Lower leg skin (tissue), 4 donors: ENCODE measurements at places on chromosomes 3 and 15. TPM values are rescaled to one million over a fixed set of nuclear protein-coding genes. Genes with fewer than 3 reads are reported as not detected.

NEO1 gene
- 87.3 TPM for total RNA-seq

STRA6 gene
- total RNA-seq = 0.52 TPM

DNA sequence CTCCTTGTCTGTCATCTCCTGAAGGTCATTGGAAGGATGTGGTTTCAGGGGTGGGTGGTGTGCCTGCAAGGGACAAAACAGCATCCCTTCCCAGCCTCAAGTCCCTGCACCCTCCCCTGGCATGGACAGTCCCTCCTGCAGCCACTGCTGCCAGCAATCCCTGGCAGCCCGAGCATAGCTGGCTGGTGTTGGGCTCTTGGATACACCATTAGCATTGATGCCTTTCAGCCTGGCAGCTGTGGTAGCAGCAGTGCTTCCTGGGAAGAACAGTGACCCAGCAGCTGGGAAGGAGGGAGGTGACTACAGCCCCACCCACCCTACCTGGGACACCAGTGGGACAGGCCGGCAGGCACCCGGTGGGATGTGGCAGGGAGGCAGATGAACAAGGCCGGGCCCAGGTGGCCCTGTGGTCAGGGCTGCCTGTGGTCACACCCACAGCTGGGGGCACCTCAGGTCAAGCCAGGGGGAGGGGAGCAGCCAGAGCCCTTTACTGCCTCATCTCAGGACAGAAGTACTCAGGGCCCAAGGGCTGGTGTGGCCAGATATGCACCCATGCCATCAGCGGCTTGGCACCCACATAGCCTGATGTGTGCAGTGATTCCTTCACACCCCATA lies 32.9 kb upstream of the TMEM115 start:
- DNase-seq = no peak

GRCh38 chr3:37934631-37935289 lies 55.8 kb upstream of the VILL start:
- DNase-seq = no peak

DNA sequence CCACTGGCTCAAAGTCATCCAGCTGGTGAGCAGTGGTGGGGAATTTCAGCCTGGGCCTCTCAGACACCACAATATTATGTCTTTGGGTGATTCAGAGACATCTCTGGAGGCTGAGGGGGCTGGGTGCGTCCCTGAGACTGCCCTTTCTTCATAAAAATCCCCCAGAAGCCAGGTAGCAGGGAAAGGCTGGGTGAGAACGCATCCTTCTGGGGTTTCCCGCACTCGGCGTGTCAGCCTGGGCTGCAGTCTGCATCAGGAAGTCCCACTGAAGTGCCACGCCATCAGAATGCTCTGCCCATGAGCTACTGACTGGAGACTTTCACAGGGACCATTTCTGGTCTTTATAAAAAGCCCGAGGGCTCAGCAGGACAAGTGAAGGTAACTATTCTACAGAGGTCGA lies 148.8 kb upstream of the SLC6A11 start:
- DNase-seq = peak; percentile 58

DNA sequence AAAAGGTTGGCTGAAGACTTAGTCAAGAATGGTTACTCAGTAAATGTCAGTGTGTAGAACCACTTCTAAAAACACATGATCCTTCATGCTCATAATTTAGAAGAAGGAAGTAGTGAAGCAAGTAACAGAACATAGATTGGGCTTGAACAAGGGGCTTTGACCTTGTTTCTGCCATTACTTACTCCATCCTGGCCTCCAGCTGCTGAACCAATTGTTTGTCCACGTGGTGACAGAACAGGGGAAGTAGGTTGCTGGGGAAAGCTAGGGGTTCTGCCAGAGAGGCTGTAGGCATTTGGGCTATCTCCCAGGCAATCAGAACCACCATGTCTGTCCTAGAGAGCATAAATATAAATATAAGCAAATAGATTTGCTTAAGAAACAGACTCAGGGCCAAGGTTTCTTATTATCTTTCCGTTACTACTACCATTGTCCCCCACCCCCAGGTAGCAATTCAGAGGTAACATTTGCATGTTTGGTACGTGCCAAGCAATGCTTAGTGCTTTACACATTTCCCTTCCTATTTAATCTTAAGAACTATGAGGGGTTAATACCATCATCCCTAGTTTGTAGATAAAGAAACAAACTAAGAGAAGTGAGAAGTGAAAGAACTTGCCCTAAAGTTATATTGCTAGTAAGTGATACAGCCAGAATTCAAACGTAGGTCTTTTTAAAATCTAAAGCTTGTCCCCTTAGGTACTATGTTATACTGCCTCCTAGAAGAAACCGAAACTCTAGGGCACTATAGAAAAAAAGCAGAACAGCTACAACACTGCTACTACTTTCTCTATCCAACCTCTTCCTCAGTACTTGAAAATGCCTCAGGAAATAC lies 3.0 kb upstream of the SPG11 start:
- no peak for DNase-seq

GRCh38 chr15:68010361-68011153 lies 43.6 kb upstream of the PIAS1 start:
- no peak for DNase-seq

DNA sequence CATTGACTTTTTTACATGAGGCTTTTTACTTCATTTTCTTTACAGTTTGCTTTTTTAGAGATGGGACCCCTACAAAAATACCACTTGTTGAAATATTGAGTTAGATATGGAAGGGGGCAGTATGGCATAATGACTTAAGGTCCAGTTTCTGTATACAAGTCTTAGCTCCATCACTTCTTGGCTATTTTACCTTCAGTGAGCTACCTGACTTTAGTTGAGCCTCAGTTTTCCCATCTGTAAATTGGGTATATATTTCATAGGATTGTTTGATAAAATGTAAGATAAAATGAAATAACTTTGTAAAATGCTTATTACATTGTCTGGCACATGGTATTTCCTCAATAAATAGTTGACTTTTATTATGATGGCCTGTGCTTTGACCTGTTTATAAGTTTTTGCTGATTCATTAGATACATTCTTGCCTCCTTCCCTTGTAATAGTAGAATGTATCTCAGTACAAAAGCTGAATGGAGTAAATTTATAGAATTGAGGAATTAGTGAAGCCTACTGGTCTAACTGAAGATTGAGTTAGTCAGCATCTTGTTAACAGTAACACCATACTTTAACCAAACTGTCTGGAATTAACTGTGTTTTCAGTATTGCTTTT lies 27.6 kb downstream of the TBC1D23 start:
- no peak for DNase-seq

GOLGA8R gene
- total RNA-seq = 2.4 TPM

AGBL1 gene
- not detected for total RNA-seq

MAP1A gene
- 3.1 TPM for total RNA-seq

GRCh38 chr3:141126661-141127343 lies 75.7 kb downstream of the SPSB4 start:
- DNase-seq = peak; percentile 42

DNA sequence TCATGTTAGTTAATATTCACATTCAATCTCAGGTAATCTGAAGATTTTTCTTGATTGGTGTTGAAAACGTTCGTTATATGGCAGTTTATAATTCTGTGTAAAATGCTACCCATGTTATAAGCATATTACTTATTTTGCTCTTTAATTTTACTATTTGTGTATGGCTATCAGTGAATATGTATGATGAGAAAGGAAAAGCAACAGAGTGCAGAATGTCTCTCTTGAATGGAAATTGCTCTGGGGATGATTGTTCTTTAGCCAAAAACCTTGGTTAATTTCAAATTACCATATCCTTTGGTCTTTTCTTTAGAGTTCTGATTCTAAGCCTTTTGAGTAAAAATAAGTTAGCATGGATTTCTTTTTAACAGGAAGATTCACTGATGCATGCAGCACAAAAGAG lies 2.5 kb downstream of the SERPINI1 start:
- DNase-seq = no peak

HESX1 gene
- total RNA-seq = 0.30 TPM

CTDSPL2 gene
- total RNA-seq = 50.0 TPM

DNA sequence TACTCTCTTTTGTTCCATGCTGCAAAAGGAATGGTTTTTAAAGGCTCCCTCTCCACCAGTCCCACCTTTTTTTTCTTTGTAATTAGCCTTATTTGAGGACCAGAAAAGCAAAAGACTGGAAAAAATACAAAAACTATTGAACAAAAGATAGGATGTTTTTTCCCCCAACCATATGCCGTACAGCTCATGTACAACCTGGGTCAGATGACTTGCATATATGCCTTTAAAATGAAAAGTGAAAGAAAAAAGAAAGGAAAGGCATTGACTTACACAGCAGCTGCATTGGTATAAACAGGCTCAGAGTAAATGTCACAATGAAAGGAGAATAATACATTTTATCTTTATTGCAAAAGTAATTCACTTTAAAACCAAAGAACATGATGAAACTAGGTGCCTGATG lies 69.5 kb upstream of the CMC1 start:
- no peak for DNase-seq

- DNase-seq = peak; percentile 95
Observed at GRCh38 chr3:33115024-33115768, 1.4 kb downstream of the CRTAP start.

- peak; percentile 83 for DNase-seq
Observed at GRCh38 chr3:158109804-158110657, at the start of gene RSRC1. Gene RSRC1 (plus strand): TSS chr3:158110089. CDS start chr3:158122105, 12,016 bp downstream.

IGDCC3 gene
- not detected for total RNA-seq

DNA sequence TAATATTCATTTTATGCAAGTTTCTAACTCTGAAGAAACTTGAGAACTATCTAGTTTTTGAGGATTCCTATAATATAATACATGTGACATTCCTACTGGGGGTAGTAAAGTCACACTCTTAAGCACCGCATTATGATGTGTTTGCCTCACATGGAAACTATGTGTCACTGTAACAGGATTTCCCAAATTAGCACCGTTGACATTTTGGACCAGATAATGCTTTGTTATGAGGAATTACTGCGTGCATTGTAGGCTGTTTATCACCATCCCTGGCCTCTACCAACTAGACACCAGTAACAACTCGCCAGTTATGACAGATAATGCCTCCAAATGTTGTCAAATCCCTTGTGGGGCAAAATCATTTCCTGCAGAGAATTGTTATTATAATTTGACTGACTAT lies 267.8 kb downstream of the RAP2B start:
- DNase-seq = no peak

GRCh38 chr15:74337146-74337545 lies 30.3 kb downstream of the CYP11A1 start:
- no peak for DNase-seq

STAB1 gene
- total RNA-seq = 10.1 TPM

GRCh38 chr15:70103880-70104626 lies 6.3 kb upstream of the TLE3 start:
- DNase-seq = no peak

GREM1 gene
- 1.2 TPM for total RNA-seq

IL17RD gene
- 5.4 TPM for total RNA-seq

- DNase-seq = no peak
Observed at GRCh38 chr15:39430389-39430788, 150.5 kb upstream of the THBS1 start.

GRCh38 chr3:17349093-17349492 lies 393.3 kb downstream of the TBC1D5 start:
- no peak for DNase-seq

FBXW12 gene
- not detected for total RNA-seq

GRCh38 chr15:55247766-55248427 lies 41.7 kb downstream of the RAB27A start:
- DNase-seq = no peak

C3orf20 gene
- not detected for total RNA-seq

ERICH6 gene
- total RNA-seq = not detected

ATOSA gene
- total RNA-seq = 44.8 TPM

DNA sequence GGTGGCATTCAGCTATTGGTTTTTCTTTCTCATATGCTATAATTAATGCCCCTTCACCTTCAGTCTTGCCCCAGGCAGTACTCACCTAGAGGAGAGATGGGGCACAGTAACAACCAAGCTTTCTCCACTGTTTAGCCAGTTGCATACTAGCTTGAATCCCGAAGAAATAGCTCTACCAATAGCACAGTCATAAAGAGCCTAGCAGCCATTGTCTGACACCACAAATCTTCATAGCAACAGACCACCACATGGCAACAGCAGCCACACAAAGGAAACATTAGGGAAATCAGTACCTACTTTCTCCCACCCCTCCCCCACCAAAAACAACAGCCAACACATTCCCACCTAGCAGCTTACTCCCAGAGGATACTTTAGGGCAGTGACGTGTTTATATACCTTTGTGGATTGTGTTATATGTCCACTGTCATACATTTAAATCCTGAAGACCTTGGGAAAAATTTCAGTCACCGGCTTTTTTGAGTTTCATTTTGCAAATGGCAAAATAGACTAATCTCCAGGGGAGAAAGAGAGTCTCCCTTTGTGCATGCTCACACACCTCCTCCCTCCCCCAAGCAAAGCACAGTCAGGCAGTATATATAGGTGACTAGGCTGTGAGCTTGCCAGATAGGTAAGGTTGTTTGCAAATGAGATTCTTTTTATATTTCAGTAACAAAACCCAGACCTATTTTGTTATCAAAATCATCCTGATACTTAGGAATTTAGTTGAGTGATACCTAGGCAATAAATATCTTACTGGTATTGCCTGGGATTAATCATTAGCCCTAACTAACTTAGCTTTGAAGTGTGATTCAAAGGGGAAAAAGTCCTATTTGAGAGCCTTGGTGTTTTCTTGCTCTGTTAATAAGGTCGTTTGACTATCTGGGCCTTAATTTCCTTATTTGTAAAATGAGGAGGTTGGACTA lies 140.6 kb downstream of the RBPMS2 start:
- DNase-seq = no peak

- DNase-seq = no peak
Observed at GRCh38 chr15:28876845-28877185, 9.0 kb upstream of the APBA2 start.

DNA sequence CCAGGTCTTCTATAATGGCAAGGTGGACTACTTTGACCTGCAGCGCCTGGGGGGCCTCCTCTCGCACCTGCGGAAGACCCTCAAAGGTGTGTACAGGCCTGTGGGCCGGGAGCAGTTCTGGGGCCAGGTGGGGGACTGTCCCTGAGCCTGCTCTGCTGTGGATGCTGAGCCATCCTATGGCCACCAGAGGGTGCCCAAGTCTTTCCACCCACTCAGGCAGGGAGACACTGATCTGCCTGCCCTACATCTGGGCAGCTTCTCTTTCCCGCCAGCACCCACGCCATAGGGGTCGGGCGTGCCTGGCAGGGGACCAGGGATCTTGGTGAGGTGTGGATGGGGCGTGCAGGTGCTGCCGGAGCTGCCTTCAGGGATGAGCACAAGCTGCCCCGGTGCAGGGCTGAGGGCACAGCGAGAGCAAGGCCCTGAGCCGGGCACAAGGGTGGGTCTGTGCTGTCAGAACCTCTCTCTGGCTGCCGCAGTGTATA lies 14.1 kb downstream of the RNF123 start:
- no peak for DNase-seq
